Aorta (tissue), 5 donors: ENCODE measurements at places on chromosomes 2 and 18. TPM values are rescaled to one million over a fixed set of nuclear protein-coding genes. Genes with fewer than 3 reads are reported as not detected.

DNA sequence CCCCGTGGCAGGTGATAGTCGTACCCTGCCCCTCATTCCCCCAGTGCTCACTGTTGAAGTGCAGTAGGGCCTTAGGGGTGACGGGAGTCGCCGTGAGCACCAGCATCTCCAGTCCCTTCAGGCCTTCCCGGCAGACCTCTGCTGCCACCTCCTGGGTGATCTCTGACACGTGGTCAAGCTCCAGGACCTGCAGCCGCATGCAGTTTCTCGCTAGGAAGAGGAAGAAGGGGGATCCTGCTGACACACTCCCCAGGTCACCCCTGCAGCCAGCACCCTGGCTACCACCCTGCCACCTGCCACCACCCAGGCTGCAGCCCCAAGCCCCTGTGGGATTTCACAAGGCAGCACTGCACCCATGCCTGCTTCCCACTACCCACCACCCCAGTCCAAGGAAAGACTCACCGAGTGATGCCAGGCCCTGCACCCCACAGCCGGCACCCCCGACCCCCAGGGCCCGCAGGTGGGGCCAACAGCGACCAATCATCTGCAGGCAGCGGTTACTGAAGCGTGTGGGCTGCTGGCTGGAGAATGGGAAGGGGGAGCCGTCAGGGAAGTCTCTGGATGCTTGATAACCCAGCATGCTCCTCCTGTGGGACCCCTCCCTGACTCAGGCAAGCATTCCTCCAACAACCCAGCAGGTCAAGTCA is 23.8 kb downstream of the FBXO41 start:
- H3K4me1 ChIP-seq = no peaks in the 10 kb centered on the region
- no peak overlapping the region for H3K27ac ChIP-seq
- DNase-seq = no peak
- no peaks in the 10 kb centered on the region for H3K27me3 ChIP-seq

DNA sequence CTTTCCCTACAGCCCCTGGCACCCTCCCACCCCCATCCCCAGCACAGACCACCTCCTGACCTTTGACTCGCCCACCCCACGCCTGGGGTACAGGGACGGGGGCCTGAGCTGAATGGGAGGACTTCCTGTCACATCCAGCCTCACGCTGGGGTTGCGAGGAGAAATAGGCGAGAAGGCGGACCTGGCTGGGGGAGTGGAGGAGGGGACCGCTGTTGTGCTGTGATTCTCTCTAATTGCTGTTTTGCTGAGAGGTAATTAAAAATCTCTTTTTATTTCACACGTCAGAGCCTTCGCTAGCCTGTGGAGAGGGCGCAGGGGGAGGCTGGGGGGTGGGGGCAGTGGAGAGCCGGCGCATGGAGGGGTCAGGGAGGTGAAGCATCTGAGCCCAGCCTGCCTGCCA is 9.7 kb upstream of the ECEL1 start:
- no peaks in the 10 kb centered on the region for H3K36me3 ChIP-seq
- no peak overlapping the region for H3K4me3 ChIP-seq
- no peaks in the 10 kb centered on the region for H3K4me1 ChIP-seq
- DNase-seq = no peak
- no peaks in the 10 kb centered on the region for H3K27me3 ChIP-seq
- no peak overlapping the region for H3K27ac ChIP-seq

CDKL4 gene
- total RNA-seq = 0.88 TPM

GRCh38 chr2:42961961-42962360 is 169.6 kb upstream of the HAAO start:
- DNase-seq = peak; percentile 66
- H3K4me1 ChIP-seq = peaks cover 3% of the 10 kb centered on the region
- no peak overlapping the region for H3K4me3 ChIP-seq
- H3K36me3 ChIP-seq = no peaks in the 10 kb centered on the region
- H3K27ac ChIP-seq = peak overlapping the region; percentile 14

GRCh38 chr18:38076346-38077070 is 510.9 kb upstream of the CELF4 start:
- no peak overlapping the region for H3K27ac ChIP-seq
- no peaks in the 10 kb centered on the region for H3K4me1 ChIP-seq
- H3K36me3 ChIP-seq = no peaks in the 10 kb centered on the region

DNA sequence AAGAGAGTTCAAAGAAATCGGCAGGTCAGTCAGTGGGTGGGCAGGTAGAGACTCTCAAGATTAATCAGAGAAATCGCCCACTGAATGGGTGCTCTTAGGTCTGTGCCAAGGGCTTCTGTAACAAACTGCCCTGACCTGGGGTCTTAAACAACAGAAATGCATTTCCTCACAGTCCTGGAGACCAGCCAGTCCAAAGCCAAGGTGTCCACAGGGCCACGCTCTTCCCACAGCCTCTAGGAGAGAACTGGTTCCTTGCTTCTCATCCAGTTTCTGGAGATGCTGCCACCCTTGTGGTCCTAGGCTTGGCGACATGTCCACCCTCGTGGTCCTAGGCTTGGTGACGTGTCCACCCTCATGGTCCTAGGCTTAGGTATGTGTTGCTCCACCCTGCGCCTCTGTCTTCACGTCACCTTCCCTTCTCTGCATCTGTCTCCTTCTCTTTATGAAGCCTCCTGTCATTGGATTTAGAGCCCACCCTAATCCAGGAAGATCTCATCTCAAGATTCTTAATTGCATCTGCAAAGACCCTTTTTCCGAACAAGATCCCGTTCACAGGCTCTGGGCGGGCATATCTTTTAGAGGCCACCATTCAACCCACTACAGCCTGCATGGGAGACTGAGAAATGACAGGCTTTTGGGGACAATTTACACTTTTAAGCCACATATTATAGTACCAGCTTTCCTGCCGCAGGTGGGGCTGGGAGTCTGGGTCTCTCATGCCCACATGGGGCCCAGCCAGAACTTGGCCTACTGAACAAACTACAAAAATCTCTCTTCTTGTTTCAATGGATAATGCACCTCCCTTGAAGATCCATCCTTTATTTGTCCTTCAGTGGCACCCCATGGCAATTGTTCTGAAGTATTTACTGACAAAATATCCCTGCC is 161.3 kb downstream of the ASB1 start:
- H3K27me3 ChIP-seq = no peaks in the 10 kb centered on the region
- DNase-seq = no peak
- no peak overlapping the region for H3K4me3 ChIP-seq

- no peak overlapping the region for H3K27ac ChIP-seq
- no peaks in the 10 kb centered on the region for H3K27me3 ChIP-seq
- no peaks in the 10 kb centered on the region for H3K36me3 ChIP-seq
- no peak for DNase-seq
- no peaks in the 10 kb centered on the region for H3K4me1 ChIP-seq
- H3K4me3 ChIP-seq = no peak overlapping the region
Measured at GRCh38 chr2:140998577-140998976, 1132.2 kb downstream of the LRP1B start.

DNA sequence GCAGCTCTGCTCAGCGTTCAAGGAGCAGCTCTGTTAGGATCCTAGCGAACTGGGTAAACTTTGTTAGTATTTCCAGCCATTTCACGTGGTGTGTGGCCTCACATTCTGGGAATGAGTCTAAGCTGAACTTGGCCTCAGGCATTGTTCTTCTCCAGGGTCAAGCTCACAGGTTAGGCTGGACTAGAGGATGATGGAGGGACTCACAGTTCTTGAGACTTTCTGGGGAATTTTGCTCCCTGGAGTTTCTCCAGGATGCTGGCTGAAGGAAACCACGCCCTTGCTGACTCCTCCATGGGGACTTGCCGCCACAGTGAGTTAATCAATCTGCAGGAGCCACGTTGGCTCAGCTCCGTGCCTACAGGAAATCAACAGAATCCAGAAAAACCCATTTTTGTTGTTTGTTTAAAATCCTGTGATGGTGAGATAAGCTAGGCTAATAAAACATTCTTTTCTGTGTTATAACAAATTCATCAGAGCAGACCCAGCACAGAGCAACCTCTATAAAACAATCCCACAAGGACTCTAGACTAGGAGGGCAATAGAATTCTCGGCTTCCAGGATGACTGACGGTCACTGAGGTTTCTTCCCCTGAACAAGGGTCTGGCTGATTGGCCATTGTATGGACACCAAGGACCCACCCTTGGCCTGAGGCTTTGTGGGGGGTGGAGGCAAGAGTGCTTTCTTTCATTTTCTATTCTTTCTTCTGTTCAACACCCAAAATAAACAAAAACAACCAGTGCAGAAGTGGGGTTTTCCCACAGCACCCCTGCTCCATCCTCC is 12.6 kb downstream of the CNDP1 start:
- H3K27ac ChIP-seq = no peak overlapping the region
- no peaks in the 10 kb centered on the region for H3K36me3 ChIP-seq
- H3K4me1 ChIP-seq = no peaks in the 10 kb centered on the region
- no peaks in the 10 kb centered on the region for H3K27me3 ChIP-seq
- no peak overlapping the region for H3K4me3 ChIP-seq
- no peak for DNase-seq

TUBA4B gene
- total RNA-seq = not detected

DNA sequence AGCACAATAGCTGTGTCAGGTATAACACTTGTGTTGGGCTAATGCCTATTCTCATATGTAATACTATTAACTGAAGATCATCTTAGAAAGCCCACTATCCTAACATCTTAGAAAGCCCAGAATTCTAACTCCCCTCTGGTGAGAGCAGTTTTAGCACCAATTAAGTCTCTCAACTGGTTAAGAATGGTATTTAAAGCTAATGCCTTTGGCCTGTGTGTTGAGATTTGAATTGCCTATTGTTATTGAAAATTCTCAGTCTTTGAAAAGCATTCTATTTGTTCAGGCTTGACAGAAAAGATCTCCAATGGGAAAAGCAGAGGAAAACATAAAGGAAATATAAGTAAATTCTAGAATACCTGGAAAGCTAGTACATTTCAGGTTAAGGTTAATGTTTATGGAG is 352.5 kb downstream of the ARHGAP15 start:
- no peaks in the 10 kb centered on the region for H3K36me3 ChIP-seq
- no peaks in the 10 kb centered on the region for H3K4me1 ChIP-seq

GRCh38 chr2:45578056-45578843 is 32.8 kb downstream of the SRBD1 start:
- no peaks in the 10 kb centered on the region for H3K27me3 ChIP-seq
- DNase-seq = no peak
- H3K4me3 ChIP-seq = no peak overlapping the region
- no peak overlapping the region for H3K27ac ChIP-seq
- no peaks in the 10 kb centered on the region for H3K36me3 ChIP-seq

TANC1 gene
- 56.9 TPM for total RNA-seq

DNA sequence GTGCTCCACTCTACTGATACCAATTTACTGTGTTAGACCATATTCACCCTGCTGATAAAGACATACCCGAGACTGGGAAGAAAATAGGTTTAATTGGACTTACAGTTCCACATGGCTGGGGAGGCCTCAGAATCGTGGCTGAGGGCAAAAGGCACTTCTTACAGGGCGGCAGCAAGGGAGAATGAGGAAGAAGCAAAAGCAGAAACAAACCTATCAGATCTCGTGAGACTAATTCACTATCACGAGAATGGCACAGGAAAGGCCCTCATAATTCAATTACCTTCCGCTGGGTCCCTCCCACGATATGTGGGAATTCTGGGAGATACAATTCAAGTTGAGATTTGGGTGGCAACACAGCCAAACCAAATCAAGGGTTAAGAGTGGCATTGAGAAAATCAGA is 65.2 kb downstream of the LDLRAD4 start:
- peak overlapping the region; percentile 70 for H3K27ac ChIP-seq
- DNase-seq = no peak
- peaks cover 1% of the 10 kb centered on the region for H3K4me1 ChIP-seq
- no peaks in the 10 kb centered on the region for H3K27me3 ChIP-seq
- peaks cover 2% of the 10 kb centered on the region for H3K36me3 ChIP-seq
- H3K4me3 ChIP-seq = no peak overlapping the region

NEU2 gene
- not detected for total RNA-seq

REG3G gene
- 0.96 TPM for total RNA-seq

DNA sequence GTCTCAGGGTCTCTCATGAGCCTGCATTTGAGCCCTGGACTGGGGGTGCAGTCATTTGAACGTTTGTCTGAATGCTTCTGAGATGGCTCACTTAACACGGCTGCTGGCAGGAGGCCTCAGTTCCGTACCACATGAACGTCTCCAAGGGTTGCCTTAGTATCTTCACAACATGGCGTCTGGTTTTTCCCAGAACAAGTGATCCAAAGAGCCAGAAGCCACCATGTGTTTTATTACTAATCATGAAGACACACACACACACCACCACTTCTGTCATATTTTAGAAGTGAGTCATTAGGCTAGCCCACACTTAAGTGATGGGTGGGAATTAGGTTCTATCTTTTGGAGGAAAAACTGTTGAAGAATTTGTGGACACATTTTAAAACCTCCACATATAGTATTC is 15.0 kb upstream of the MYO1B start:
- H3K27ac ChIP-seq = no peak overlapping the region
- no peaks in the 10 kb centered on the region for H3K4me1 ChIP-seq
- no peak for DNase-seq
- H3K27me3 ChIP-seq = no peaks in the 10 kb centered on the region
- no peaks in the 10 kb centered on the region for H3K36me3 ChIP-seq
- no peak overlapping the region for H3K4me3 ChIP-seq

DNA sequence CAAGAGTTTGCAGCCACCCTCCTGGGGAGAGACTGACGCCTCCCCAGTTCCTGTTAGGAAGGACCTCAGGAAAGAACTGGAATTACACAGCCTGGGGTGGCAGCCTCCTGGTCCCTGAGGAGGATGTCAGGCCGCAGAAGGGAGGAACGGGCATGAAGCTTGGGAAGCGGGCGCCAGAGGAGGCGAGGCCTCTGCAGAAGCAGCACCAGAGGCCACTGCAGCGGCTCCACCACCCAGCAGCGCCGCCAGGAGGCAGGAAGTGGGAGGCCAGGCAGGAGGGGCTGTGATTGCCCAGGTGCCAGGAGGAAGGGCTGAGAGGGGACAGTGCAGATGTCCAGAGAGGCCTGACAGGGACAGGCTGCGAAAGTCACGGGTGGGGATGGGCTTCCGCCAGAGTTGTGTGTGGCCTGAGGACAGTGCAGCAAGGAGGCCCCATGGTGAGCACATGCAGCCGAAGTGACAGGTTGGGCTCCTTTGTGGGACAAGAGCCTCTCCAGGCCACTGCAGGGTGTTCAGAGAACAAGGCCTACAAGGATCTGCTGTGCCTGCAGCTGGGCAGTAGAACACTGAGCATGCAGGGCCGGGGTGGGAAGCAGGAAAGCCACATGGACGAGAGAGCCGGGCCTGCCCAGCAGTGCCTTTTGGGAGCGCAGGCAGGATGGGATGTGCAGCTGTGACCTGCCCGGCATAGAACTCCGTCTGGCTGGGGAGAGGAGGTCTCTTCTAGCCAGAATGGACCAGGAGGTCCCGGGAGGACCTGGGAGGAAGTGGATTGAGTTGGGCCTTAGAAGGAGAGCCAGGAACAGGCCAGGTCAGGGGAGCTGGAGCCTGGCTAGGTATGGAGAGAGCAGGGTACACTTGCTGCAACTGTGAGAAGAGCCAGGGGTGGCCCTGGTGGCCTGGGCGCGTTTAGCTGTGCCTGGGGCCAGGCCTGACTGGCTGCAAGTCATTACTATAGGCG is 39.1 kb upstream of the ALPP start:
- no peaks in the 10 kb centered on the region for H3K4me1 ChIP-seq
- no peak overlapping the region for H3K27ac ChIP-seq
- peak; percentile 44 for DNase-seq
- no peaks in the 10 kb centered on the region for H3K27me3 ChIP-seq
- H3K36me3 ChIP-seq = no peaks in the 10 kb centered on the region
- no peak overlapping the region for H3K4me3 ChIP-seq
